Body of pancreas (tissue), 4 donors: ENCODE measurements at places on chromosomes 11 and 22. TPM values are rescaled to one million over a fixed set of nuclear protein-coding genes. Genes with fewer than 3 reads are reported as not detected.

- H3K36me3 ChIP-seq: no peaks in the 10 kb centered on the region
- no peak overlapping the region for H3K4me3 ChIP-seq
- DNase-seq: no peak
- H3K27me3 ChIP-seq: no peaks in the 10 kb centered on the region
- H3K27ac ChIP-seq: no peak overlapping the region
Measured at GRCh38 chr11:45052361-45052760, 94.1 kb upstream of the PRDM11 start.

MS4A15 gene
- total RNA-seq: not detected

GRCh38 chr11:109205312-109205711, 216.7 kb upstream of the C11orf87 start:
- H3K36me3 ChIP-seq: no peaks in the 10 kb centered on the region
- H3K4me1 ChIP-seq: no peaks in the 10 kb centered on the region
- H3K4me3 ChIP-seq: no peak overlapping the region

GRCh38 chr11:70305501-70305900, 35.0 kb downstream of the PPFIA1 start:
- no peaks in the 10 kb centered on the region for H3K36me3 ChIP-seq
- no peaks in the 10 kb centered on the region for H3K27me3 ChIP-seq
- H3K4me3 ChIP-seq: no peak overlapping the region
- H3K4me1 ChIP-seq: peaks cover 8% of the 10 kb centered on the region

DNA sequence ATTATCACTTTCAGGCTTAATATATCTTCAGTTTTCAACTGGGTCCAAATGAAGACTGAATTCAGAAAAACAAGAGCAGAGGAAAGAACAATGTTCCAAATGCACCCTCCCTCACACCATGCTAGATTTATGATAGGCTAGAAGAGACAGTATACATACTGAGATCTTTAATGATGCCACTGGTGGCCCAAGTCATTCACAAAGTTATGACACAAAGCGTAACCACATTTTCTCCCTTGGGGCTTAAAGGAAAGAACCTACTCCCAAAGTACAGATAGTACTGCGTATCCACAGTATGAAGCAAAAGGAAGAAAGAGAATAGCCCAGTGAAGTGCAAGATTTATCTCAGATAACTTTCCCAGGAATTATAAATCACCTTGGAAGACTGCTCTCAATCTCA, 10.9 kb upstream of the SOX6 start:
- H3K27me3 ChIP-seq: no peaks in the 10 kb centered on the region
- H3K27ac ChIP-seq: no peak overlapping the region
- peaks cover 6% of the 10 kb centered on the region for H3K4me1 ChIP-seq

- no peak overlapping the region for H3K4me3 ChIP-seq
- H3K36me3 ChIP-seq: no peaks in the 10 kb centered on the region
- H3K4me1 ChIP-seq: peaks cover 25% of the 10 kb centered on the region
- H3K27me3 ChIP-seq: no peaks in the 10 kb centered on the region
- no peak overlapping the region for H3K27ac ChIP-seq
Measured at GRCh38 chr22:30607939-30608338, 965 bp downstream of the TCN2 start.

KRTAP5-2 gene
- total RNA-seq: not detected

SF1 gene
- total RNA-seq: 470 TPM

DNA sequence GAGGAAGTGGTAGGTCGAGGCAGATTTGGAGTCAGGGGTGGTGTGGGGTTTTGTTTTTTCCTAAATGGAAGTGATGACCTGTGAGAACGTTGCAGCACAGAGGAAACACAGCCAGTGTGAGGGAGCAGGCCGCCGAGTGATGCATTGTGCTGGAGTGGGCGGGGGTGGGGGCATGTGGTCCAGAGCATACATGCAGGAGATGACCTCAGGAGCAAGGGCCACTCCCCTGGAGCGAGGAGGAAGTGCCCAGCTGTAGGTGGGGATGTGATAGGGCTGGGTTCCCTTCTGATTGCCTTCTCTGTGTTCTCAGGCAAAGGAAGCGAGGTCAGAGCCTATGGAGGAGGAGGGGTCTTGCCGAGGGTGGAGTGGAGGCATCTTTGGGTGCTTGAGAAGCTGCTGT, 81.4 kb downstream of the PPP6R3 start:
- peaks cover 24% of the 10 kb centered on the region for H3K4me1 ChIP-seq
- no peak for DNase-seq
- H3K27me3 ChIP-seq: no peaks in the 10 kb centered on the region
- no peak overlapping the region for H3K4me3 ChIP-seq
- no peak overlapping the region for H3K27ac ChIP-seq
